ENCODE measurements at places on chromosomes 1 and 21.

DNA sequence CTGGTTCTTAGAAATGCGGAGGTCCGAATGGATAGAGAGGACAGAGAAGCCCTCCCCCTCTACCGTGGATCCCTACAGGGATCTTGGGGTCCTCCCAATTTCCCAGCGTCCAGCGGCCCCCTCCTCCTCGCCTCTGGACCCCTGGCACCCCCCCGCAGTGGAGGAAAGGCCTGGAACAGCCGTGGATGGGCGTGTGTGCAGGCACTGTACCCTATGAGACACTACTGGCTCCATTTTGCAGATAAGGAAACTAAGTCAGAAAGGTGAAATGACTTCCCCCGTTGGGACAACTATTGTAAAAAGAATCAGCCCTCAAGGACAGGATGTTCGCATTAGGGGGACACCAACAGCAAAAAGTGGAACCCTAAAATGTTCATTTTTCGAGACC lies 931 bp upstream of the CLSTN1 start:
- DNase-seq, result no peak

- DNase-seq, result no peak
Observed at GRCh38 chr1:32900956-32901822, at the start of gene TMEM54. TSS of gene TMEM54 (minus strand) at chr1:32901389. CDS start at chr1:32901238, 151 bp downstream.

- no peak for DNase-seq
Observed at GRCh38 chr1:47227341-47228232, 4.4 kb downstream of the TAL1 start.

DNA sequence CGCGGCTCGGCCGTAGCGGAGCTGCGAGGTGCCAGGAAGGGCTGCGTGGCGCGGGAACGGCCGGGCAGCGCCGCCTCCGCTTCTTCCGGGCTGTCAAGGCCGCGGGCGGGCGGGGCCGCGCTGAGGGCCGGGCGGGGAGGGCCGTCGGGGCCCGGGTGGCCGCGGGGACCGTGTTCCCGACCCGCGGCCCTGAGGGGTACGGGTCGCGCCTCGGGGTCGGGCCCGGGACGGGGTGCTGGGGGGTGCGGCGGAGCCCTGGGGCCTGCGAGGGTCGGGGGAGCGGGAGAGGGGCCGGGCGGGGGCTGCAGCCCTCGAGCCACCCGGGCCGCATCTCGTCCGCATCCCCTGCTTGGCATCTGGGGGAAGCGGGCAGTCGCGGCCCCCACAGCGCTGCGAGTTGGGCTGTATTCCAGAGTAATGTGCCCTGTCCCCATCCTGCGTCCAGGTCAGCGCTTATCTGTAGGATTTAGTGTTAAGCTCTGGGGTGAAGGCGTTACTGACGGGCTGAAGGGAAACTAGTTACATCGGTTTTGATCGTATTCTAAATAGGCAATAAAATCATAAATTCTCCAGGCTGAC lies 379 bp downstream of the RER1 start:
- DNase-seq, result no peak

GRCh38 chr1:203954788-203955552 lies 93.6 kb downstream of the SNRPE start:
- DNase-seq, result no peak

- DNase-seq, result no peak
Observed at GRCh38 chr1:179287946-179288345, 5.7 kb upstream of the SOAT1 start.

DNA sequence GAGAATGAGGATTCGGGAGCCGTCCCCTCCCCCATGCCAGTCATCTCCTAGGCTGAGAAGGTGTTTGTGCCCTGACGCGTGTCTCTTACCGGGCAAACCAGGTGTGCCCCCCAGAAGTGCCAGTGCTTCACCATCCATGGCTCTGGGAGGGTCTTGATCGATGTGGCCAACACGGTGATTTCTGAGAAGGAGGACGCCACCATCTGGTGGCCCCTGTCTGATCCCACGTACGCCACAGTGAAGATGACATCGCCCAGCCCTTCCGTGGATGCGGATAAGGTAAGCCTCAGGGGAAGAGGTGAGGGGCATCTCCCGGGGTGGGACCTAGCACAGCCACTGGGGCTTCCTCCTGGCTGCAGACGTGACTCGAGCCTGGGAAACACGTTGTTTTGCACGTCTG lies 959 bp downstream of the PADI6 start:
- DNase-seq, result no peak

DNA sequence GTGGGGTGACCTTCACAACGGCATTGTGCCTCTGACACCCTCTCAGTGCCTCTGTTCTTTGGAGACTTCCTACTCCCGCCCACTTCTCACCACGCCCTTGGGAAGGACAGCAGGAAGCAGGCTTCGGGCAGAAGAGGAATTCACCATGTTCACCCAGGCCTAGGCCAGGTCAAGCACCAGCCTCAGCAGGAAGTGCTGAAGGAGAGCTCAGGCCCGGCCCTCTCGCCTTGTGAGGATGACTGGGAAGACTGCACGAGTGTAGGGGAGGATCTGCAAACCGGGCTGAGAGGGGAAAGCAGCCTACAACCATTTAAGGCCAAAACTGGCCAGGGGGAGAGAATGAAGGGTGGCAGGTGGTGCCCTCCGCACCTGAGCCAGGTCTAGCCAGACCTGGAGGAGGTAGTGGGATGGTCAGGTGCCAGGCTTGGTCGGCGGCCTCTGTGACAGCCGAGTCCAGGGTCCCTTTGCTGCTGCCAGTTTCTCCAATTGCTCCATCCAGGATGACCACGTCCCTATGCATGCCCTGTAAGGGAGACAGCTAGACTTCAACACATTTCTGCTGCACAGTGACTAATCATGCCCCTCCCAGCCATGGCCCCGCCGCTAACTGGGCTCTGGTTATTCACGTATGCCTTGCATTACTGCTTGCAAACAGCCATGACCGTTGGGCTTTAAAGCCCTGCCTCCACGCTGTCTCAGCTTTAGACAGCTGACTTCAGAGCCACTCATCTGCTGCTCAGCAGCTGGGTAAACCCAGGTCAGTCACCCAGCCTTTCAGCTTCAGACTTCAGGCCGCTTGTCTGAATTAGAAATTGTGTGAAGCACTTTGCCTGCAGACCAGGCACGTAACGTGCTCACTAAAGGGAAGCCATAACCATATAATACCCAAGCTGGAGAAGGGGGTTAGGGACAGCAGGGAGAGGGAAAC lies 8.9 kb downstream of the MRTO4 start:
- peak; percentile 92 for DNase-seq

DNA sequence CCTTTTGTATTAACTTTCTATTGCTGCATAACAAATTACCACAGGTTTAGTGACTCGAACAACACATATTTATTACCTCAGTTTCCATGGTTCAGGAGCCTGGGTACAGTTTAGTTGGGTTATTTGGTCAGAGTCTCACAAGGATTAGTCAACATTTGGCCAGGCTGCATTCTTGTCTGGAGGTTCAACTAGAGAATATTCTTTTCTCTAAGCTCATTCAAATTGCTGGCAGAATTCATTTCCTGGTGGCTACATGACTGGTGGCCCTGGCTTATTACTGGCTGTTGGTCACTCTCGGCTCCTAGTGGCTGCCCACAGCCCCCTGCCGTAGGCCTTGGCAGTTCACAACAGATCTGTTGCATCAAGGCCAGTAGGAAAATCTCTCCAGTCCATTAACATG lies 81.1 kb upstream of the ADAR start:
- DNase-seq, result no peak

DNA sequence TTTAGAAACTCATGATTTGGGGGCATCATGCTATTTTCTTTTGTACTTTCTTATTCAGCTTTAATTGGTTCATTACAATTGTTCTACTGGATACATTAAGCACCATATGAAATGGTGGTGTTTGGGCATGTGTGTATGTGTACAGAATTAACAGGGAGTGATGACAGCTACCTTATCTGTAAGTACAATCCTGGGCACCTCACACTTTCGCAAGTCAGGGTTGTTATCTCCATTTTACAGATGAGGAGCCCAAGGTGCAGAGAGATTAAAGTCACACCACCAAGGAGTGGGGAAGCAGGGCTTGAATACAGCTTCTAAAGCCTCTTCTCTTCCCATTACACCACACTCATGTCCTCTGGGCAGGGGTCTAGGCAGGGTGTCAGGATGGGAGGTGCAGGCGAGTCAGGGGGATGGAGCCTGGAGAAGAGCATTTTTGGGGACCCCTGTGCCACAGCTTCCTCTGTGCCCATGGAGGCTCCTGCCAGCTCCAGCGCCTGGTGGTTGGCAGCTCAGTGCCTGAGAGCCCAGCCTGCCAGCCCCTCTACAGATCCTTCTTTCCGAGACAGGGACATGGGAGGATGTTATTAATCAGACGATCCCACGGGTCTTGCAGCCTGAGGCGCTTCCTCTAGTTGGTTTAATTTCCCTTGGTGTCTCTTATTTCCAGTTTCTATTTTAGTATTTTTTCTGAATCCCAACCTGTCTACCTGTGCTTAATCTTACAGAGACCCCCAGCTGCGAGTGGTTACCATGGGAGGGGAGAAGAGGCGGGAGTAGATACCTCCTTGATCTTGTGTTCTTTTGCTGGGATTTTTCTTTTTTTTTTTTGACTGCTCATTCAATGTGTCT lies 126.2 kb upstream of the CD34 start:
- no peak for DNase-seq

GRCh38 chr1:7268983-7269382 lies 483.7 kb downstream of the CAMTA1 start:
- DNase-seq, result no peak

GRCh38 chr1:170296642-170297041 lies 150.9 kb downstream of the NTMT2 start:
- DNase-seq, result peak; percentile 19

- DNase-seq, result no peak
Observed at GRCh38 chr21:30831194-30831765, 1.7 kb upstream of the KRTAP7-1 start.

DNA sequence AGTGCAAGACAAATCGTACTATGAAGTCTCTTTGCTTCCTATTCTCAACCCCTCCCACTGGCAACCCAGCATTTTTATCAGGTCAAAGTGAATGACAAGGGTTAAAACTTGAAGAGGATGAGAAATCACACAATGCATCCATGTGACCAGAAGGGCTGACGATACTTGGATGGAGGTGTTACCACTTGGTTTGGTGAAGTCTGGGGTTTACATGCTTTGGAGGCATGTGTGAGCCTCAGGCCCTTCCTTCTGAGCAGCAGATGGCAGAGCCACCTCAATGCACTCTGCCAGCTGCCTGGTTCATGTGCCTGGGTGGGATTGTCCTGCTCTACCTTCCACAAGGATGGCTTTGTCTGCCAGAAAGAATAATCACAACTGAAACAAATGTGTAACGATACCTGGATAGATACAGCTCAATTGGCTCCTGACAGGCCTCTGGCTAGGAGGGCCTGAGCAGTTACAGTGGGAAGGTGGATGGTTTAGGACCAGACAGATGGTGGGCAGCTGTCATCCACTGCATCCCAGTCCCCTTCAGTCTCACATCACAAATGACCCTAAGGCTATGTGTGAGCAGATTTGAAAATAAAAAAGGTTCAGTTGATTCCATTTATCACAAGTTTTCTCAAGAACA lies 51.5 kb upstream of the CNIH3 start:
- DNase-seq, result no peak

GRCh38 chr1:165452336-165453130 lies 7.6 kb upstream of the RXRG start:
- no peak for DNase-seq

All from HFFc6 (cell line).